ENCODE measurements at places on chromosomes 2 and 18. TPM values are rescaled to one million over a fixed set of nuclear protein-coding genes. Genes with fewer than 3 reads are reported as not detected.

DNA sequence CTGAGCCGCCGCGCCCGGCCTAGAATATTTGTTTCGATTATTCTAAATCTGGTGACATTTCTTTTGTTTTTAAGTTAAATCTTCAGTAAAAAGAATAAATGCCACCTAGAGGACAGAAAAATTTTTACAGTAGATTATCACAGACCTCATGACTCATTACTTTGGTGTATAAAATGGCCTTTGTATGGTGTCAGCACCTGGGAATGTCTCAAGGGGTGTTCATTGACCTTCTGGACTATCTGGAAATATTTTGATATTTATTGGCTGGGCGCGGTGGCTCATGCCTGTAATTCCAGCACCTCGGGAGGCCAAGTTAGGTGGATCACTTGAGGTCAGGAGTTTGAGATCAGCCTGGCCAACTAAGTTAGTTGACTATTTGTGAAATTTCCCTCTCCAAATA lies 30.3 kb upstream of the SLC30A6 start:
- ATAC-seq = no peak

DNA sequence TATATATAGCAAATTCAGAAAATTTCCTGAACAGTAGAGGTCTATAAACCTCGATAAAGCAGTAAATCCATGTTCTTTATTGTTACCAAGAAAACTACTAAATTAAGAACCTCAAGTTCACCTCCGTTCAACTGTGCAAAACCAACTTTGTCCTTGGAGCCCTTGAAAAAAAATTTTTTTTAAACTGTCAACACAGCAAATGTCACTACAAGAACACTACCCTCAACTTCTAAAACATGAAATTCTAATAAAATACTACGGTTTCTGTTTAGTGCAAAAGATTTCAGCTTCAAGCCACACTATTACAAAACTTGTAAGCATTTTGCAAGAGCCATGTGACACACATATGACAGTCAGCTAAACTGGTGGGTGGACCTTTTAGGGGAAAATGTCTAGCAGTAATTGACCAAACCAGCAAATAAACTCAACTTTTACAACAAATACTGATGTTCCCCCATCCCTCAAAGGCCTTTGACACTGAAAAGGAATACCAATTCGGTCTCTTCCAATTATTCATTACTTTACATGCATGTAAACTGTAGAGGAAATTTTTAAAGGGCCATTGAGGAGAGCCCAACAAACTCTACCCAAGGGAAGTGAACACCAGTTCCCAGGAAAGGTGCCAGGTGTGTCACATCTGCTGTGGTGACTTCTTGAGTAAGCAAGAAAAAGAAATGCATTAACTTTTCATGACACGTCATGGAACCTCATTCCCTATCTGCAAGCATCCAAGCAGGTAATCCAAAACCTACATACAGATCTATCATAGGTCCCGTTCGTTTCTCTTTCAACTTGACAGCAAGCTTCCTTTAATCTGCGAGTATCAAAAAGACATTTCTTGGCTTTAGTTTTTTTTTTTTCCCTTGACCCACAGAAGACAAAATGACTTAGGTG lies 1.4 kb downstream of the RAB1A start:
- ATAC-seq = no peak

DNA sequence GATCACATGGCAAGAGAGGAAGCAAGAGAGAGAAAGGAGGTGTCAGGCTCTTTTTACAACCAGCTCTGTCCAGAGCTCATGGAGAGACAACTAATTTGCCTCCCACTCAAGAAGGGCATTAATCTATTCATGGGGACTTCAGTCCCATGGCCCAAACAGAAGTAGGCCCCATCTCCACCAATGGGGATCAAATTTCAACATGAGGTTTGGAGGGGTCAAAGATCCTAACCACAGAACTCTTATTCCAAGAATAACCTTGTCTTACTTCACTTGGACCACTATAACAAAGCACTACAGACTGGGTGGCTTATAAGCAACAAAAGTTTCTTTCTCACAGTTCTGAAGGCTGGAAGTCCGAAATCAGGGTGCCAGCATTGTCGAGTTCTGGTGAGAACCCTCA lies 31.8 kb downstream of the GRB14 start:
- no peak for ATAC-seq

GRCh38 chr2:167783261-167784083 lies 463.9 kb downstream of the STK39 start:
- ATAC-seq = peak; percentile 88

DNA sequence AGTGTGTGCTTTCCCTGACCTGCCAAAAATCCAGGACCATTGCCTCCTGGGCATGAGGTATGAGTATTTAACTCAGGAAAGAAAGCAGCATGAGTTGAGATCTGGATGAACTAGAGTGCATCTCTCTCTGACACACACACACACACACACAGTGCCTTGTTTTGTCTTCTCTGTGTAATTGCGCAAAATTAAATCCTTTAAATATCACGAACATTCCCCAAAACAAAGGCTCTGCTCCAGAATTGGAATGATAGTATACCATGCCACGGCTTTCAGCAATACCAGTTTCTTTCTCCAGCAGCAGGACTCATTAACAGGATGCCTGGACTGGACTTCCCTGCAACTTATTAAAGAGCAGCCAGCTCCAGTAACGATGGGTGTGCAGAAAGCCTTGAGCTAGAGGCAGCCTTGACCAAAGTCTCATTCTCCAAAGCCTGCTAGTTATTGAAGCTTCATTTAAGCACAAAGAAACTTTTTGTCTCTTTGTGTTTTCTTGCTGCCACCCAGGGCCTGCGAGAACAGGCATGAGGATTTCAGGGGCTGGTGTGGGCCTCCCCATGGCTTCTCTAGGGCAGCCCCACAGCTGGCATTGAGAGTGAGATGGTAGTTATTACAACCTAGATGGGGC lies 101.7 kb downstream of the NRP2 start:
- ATAC-seq = peak; percentile 65

- no peak for ATAC-seq
These were observed 66.4 kb downstream of the MCFD2 start for GRCh38 chr2:46849046-46849715.

- peak; percentile 27 for ATAC-seq
These were observed 270.8 kb upstream of the UBE2E3 start for GRCh38 chr2:180709392-180710145.

- no peak for ATAC-seq
These were observed 30.2 kb upstream of the IL1R2 start for GRCh38 chr2:101961338-101962191.

DNA sequence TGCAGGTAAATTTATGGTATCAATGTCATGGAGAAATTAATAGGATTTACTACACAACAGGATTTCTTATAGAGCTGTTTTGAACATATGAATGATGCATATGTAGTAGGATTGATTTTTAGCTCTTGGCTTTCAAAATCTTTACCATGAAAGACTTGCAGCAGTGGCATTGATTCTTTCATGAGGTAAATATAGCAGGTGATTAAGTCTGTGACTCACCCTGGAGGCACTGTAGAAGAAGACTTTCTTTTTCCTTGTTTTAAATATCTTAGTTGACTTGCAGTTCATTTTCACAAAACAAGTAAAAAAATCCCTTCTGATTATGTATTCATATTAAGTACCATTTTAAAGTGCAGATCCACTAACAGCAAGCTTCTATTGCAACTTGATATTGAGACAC lies 463.0 kb downstream of the FBXO15 start:
- peak; percentile 23 for ATAC-seq

- no peak for ATAC-seq
These were observed 71.0 kb downstream of the DTNB start for GRCh38 chr2:25602333-25602723.

- ATAC-seq = no peak
These were observed 114.6 kb upstream of the CDCA7 start for GRCh38 chr2:173240083-173240482.

DNA sequence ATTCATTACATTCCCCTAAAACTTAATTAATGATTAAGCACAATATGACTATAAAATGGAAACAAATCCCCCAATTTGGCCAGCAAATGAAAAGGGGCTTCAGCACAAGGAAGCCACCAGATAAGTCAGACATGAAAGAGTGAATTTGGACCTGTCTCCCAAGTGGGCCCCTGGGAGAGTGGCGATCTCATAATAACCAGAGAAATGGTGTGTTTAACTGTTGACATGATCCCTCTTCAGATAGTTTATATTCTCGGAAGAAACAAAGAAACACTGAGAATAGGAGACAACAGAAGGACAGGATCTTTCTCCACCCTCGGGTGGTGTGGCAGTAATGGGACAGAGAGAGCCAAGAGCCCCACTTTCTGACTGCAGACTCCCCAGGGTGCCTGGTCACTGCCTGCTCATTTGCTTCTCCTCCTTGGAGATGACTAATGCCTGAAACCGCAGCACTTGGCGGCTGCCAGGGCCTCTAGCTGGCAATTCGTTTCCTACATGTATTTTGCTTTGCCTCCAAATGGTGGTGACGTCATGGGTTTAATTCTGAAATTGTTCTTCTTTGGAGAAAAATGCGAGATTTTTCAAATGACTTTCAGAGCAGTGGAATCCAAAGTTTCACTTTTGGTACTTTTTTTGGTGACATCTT lies 46.4 kb upstream of the SPP2 start:
- ATAC-seq = peak; percentile 74

DNA sequence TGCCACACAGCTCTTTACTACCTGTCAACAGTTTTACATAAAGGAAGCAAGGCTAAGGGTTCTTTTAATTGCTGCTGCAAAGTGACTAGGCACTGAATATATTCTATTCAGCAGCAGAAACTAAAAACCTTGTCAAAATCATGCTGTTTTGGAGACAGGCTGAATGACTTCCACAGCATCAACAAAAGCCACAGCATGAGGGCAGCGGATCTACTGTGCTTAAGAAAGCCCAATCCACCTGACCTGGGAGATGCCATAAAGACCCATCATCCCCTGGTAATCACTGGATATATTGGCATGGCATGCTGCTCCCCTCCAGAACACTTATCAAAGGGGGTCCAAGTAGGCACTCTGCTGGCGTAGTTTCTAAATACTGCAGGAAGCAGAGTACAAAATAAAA lies 715.1 kb upstream of the SLC8A1 start:
- ATAC-seq = no peak

GRCh38 chr2:61967262-61967661 lies 61.8 kb downstream of the COMMD1 start:
- ATAC-seq = no peak

DNA sequence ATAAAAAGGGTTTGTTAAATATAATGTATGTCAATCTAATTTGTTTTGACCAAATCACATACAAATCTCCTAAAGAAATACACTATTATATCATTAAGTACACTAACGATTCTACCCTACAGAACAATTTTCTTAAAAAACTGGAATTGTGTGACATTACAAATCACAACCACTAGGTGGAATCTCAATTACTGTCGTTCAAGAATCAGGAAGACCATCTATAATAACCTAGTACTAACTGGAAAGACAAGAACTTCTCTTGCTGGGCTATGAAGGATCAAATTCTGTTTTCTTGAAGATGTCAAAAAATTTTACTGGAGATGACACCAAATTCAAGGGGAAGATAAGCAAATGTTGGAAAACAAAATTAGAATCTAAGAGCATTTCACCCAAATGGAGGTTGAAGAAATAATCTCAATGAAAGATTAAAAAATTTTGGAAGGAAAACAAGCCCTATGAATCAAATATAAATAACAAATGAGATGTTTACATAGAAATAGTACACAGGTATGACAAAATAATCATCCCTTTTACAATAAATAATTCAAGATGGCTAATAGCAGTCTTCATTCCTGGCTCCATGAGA lies 110.9 kb downstream of the STK39 start:
- no peak for ATAC-seq

GRCh38 chr2:101175991-101176390 lies 24.8 kb upstream of the TBC1D8 start:
- ATAC-seq = no peak

GRCh38 chr2:133198678-133199077 lies 369.6 kb downstream of the NCKAP5 start:
- ATAC-seq = no peak

DNA sequence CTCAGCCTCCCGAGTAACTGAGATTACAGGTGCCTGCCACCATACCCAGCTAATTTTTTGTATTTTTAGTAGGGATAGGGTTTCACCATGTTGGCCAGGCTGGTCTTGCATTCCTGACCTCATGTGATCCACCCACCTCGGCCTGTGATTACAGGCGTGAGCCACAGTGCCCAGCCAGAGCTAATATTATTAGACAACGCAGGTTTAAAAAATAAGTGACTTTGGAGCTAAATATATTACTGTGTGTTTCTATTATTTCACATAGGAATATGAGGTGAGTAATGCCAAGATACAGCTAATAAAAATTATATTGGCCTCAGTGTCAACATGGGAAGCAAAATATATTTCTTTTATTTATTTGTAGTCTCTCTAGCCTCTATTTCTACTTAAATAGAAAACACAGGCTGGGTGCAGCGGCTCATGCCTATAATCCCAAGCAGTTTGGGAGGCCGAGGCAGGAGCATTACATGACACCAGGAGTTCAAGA lies 120.2 kb downstream of the C2orf74 start:
- no peak for ATAC-seq

GRCh38 chr18:44743631-44744030 lies 62.9 kb downstream of the SETBP1 start:
- no peak for ATAC-seq

The SLC38A11 gene
- not detected for total RNA-seq

The MSTN gene
- total RNA-seq = 0.13 TPM

The HADHB gene
- 150 TPM for total RNA-seq

The PLCL1 gene
- total RNA-seq = 13.1 TPM

The CFLAR gene
- total RNA-seq = 15.6 TPM

The ZC3H8 gene
- total RNA-seq = 24.5 TPM

The PRSS56 gene
- not detected for total RNA-seq

The FAM237A gene
- total RNA-seq = not detected

The RESP18 gene
- total RNA-seq = 1.3 TPM

The RALBP1 gene
- 27.1 TPM for total RNA-seq

The CXCR2 gene
- total RNA-seq = 0.25 TPM

The KYNU gene
- 0.57 TPM for total RNA-seq
